ENCODE measurements at places on chromosomes 3 and 15. TPM values are rescaled to one million over a fixed set of nuclear protein-coding genes. Genes with fewer than 3 reads are reported as not detected.

Gene CNTN3
- not detected for total RNA-seq

Gene HAUS2
- 28.9 TPM for total RNA-seq

Gene TM2D3
- total RNA-seq: 37.7 TPM

Gene EBLN2
- 7.4 TPM for total RNA-seq

Gene CPNE9
- total RNA-seq: not detected

Gene CLDN16
- total RNA-seq: not detected

Gene PRC1
- total RNA-seq: 111 TPM

Gene HYAL1
- 0.24 TPM for total RNA-seq

Gene ACAN
- not detected for total RNA-seq

Gene INSYN1
- not detected for total RNA-seq

Gene GCSAM
- 27.3 TPM for total RNA-seq

Gene ADAMTS17
- total RNA-seq: 8.9 TPM

Gene NSUN3
- 16.3 TPM for total RNA-seq

Gene CAMK2N2
- not detected for total RNA-seq

Gene RSRC1
- 31.2 TPM for total RNA-seq

Gene GPR27
- 0.46 TPM for total RNA-seq

Gene GOLGA6D
- not detected for total RNA-seq

Gene ZPLD1
- total RNA-seq: not detected

Gene C3orf20
- 0.12 TPM for total RNA-seq

Gene CCDC80
- 0.29 TPM for total RNA-seq

Gene DISP2
- total RNA-seq: 0.08 TPM

Gene PLA2G4E
- not detected for total RNA-seq

Gene DUOXA1
- total RNA-seq: not detected

Gene EIF4E3
- total RNA-seq: 71.0 TPM

Gene PIGZ
- total RNA-seq: 2.3 TPM

Gene FBXO40
- not detected for total RNA-seq

Gene COL6A5
- not detected for total RNA-seq

Gene UCN2
- total RNA-seq: not detected

Gene CRYGS
- 5.6 TPM for total RNA-seq

Gene LIPH
- total RNA-seq: not detected

Gene MYH15
- 0.15 TPM for total RNA-seq

Gene GOLGA6L26
- total RNA-seq: not detected

Gene CMTM8
- total RNA-seq: 6.9 TPM

Gene TEX55
- total RNA-seq: not detected

Gene NRG4
- not detected for total RNA-seq

Gene ERC2
- total RNA-seq: not detected

Gene NEK10
- 0.75 TPM for total RNA-seq

Gene NKTR
- total RNA-seq: 120 TPM

Gene QRICH1
- total RNA-seq: 131 TPM

Gene MST1R
- 3.0 TPM for total RNA-seq

Gene HIGD1A
- total RNA-seq: 43.7 TPM

Gene CYP1A2
- not detected for total RNA-seq

Gene NKIRAS1
- 2.5 TPM for total RNA-seq

Gene CCDC9B
- total RNA-seq: 0.76 TPM

Gene SUMF1
- total RNA-seq: 8.3 TPM

Gene SH2D7
- total RNA-seq: not detected

Gene UBL7
- 51.2 TPM for total RNA-seq

Gene OR5K4
- not detected for total RNA-seq

Gene DOCK3
- 1.4 TPM for total RNA-seq

Gene LRTM1
- not detected for total RNA-seq

Gene RLBP1
- total RNA-seq: not detected

Gene GABRR3
- not detected for total RNA-seq

Gene HMCES
- 56.7 TPM for total RNA-seq

Data from activated naive CD4-positive, alpha-beta T cell treated with anti-CD3 and anti-CD28 coated beads, Interleukin-2, amount 10 ng/mL, durations not matched to agents 5 hours and 36 hours (primary cell).